ENCODE measurements at places on chromosomes 3 and 15. TPM values are rescaled to one million over a fixed set of nuclear protein-coding genes. Genes with fewer than 3 reads are reported as not detected.

The PLCH1 gene
- total RNA-seq = 1.1 TPM

The DNAH12 gene
- total RNA-seq = 0.26 TPM

The TRPM1 gene
- total RNA-seq = not detected

The KLF15 gene
- 1.0 TPM for total RNA-seq

The EXOSC7 gene
- total RNA-seq = 42.9 TPM

The MITF gene
- 0.32 TPM for total RNA-seq

All from activated T-cell treated with anti-CD3 and anti-CD28 coated beads, Interleukin-2, amount 50 U/mL, for 72 hours (primary cell).